ENCODE measurements at places on chromosomes 16 and 17. TPM values are rescaled to one million over a fixed set of nuclear protein-coding genes. Genes with fewer than 3 reads are reported as not detected.
A peak's percentile ranks its signal among the peaks of the same experiment; 100 is the strongest.

DNA sequence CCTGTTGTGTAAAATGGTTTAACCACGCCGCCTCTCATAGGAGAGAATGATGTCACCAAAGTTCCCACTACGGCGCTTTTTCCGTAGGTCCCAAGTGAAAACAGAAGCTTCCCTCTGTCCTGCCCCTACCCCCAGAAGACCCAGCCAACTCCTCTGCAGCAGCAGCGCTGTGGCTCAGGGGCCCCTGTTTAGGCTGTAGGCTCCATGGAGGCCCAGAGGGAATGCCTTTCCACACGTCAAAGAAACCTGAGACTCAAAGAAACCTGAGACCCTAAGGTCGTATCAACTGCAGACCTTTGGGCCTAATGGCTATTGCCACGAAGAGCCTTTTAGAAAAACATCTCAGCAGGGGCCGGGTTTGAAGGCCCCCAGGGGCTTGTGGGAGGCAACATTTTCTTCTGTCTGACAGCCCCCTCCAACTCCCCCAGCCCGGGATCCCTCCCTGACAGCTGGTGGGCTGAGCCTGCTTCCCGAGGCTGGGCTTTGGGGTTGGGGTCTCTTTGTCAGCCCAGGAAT, 43.1 kb upstream of the MEAK7 start:
- no peak overlapping the region for H3K27ac ChIP-seq
- H3K36me3 ChIP-seq, result no peaks in the 10 kb centered on the region
- H3K27me3 ChIP-seq, result no peaks in the 10 kb centered on the region
- H3K4me3 ChIP-seq, result no peak overlapping the region

- peak; percentile 57 for DNase-seq
- no peaks in the 10 kb centered on the region for H3K27me3 ChIP-seq
- H3K36me3 ChIP-seq, result peaks cover 12% of the 10 kb centered on the region
- H3K4me1 ChIP-seq, result peaks cover 16% of the 10 kb centered on the region
- no peak overlapping the region for H3K4me3 ChIP-seq
These were observed 149.6 kb downstream of the KATNIP start for GRCh38 chr16:27699540-27699939.

DNA sequence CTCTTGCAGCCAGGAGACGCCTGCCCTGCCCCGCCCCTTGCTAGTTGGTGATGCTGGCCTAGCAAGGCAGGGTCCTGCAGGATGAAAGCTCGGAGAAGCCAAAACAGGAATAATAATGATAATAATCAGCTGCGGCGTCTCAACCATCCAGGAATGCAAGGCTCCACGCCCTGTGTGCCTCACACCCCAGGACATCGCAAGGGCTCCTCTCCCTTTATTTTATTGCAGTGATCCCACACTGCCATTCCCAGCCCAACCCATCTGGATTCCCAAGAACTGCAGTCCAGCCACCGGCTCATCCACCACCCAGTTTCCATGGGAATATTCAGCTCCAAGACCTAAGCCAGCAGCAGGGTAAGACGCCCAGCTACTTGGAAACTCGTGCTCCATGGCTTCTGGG, 21.0 kb upstream of the ZNF652 start:
- no peaks in the 10 kb centered on the region for H3K36me3 ChIP-seq
- H3K4me1 ChIP-seq, result no peaks in the 10 kb centered on the region
- H3K4me3 ChIP-seq, result no peak overlapping the region
- no peak overlapping the region for H3K27ac ChIP-seq

RPH3AL gene
- 4.0 TPM for total RNA-seq

SYCE1L gene
- 3.1 TPM for total RNA-seq

DHRS7C gene
- 0.62 TPM for total RNA-seq

- no peak overlapping the region for H3K4me3 ChIP-seq
- no peak overlapping the region for H3K27ac ChIP-seq
These were observed 6.3 kb upstream of the CEP112 start for GRCh38 chr17:66198242-66198641.

GDPD3 gene
- 3.2 TPM for total RNA-seq

GRCh38 chr16:3356118-3356517, 429 bp downstream of the OR2C1 start:
- no peak for DNase-seq
- peaks cover 1% of the 10 kb centered on the region for H3K36me3 ChIP-seq
- H3K4me3 ChIP-seq, result no peak overlapping the region
- no peak overlapping the region for H3K27ac ChIP-seq

DNA sequence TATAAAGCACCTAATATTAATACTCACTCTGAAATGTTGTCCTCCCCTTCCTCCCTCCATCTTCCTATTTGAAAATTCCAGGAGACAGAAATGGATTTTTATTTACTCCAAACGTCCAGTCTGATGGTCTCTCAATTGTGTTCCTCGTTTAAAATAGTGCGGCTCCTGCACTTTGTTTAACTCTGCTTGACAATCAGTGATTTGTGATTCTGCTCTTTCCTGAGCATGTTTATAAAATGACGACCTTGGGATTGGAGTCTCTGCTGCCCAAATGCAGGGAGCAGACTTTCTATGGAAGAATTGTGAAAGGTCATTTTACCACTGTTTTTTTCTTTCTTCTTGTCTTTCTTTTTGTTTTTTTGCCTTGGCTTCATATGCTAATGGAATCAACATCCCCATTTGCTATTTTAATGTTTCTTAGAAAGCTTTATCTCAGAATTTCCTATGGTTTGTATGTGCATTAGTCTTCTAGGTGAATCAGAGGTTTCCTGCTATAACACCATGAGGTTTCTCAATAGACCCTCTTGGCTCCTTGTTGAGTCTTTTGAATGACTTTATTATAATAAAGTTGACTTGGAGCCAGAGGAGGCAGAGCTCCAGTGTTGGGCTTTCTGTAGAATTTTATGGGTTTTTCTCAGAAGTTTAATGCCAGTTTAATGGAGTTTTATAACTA, 376.5 kb downstream of the CDH11 start:
- H3K27me3 ChIP-seq, result no peaks in the 10 kb centered on the region
- H3K4me3 ChIP-seq, result no peak overlapping the region
- no peaks in the 10 kb centered on the region for H3K36me3 ChIP-seq
- H3K27ac ChIP-seq, result no peak overlapping the region

DNA sequence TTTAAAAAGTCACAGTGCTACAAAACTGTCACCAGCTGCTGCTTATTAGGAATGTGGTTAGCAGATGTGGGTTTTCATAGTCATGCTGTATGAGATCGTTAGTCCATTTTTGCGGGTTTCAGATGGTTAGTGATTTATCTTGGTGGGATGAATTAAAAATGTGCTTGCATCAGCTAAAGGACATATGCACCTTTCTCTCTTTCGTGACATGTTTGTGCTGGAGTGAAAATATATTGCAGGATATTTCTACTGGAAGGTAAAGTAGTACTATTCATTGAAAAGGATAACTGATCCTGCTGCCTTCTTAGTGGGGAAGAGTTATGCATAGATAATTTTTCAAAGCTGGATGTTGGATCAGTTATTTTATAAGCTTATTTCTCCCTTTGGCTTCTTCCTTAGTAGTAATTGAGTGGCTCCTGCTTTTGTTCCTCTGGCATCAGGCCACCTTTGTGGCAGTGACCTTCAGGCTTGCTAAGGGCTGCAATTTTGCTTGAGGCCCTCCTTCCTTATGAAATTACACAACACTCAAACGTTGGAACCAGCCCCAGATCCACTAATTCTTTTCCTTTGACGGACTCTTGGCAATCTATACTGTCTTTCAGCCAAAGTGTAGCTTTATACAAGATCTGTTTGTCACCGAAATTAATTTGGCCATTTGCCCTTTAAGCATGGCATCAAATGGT, 7.5 kb upstream of the SNTB2 start:
- H3K4me1 ChIP-seq, result peaks cover 33% of the 10 kb centered on the region
- H3K36me3 ChIP-seq, result no peaks in the 10 kb centered on the region
- no peak for DNase-seq
- H3K27me3 ChIP-seq, result no peaks in the 10 kb centered on the region
- H3K27ac ChIP-seq, result peak overlapping the region; percentile 81

GRCh38 chr16:30355954-30356308, 823 bp upstream of the CD2BP2 start:
- H3K4me3 ChIP-seq, result peak overlapping the region; percentile 91
- H3K27ac ChIP-seq, result peak overlapping the region; percentile 99
- no peak for DNase-seq
- H3K36me3 ChIP-seq, result peaks cover 21% of the 10 kb centered on the region
- H3K27me3 ChIP-seq, result no peaks in the 10 kb centered on the region

TP53TG3F gene
- not detected for total RNA-seq

DNA sequence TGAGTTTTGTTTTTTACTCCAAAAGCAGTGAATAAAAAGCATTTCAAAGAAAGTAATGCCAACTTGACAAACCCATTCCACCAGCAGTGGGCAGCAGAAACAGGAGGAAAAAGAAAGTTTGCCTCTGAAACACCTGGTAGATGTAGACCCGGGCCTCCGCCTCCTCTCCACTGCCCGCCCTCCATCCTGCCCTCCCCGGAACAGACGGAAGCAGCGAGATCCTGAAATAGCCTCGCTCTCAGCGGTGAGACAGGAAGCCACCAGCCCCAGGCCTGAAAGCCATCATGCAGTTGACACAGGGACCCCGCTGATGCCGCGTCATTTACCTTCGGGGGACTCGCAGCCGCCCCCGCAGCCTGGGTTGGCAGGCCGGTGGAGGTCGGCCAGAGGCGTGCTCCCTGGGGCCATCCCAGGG, 67.8 kb downstream of the C16orf78 start:
- no peak for DNase-seq
- H3K27ac ChIP-seq, result no peak overlapping the region
- peaks cover 3% of the 10 kb centered on the region for H3K4me1 ChIP-seq
- no peaks in the 10 kb centered on the region for H3K36me3 ChIP-seq
- peaks cover 40% of the 10 kb centered on the region for H3K27me3 ChIP-seq

DNA sequence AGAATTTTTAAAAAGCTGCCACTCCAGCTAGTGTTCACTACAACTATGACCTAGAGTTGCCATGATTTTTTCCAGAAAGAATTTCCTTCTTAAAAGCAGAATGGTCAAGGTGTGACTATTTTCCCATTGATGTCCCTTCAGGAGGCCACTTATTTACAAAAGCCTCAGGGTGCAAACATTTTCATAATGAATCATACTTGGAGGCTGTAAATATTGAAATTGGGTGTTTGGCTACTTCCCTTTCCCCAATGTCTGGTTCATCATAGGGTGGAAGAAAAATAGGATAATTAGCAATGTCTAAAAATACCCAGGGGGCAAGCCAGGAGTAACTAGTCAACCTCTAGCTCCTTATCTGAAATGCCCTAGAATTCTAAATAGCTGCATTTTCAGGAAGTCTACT, 18.8 kb downstream of the AXIN2 start:
- H3K4me1 ChIP-seq, result peaks cover 15% of the 10 kb centered on the region
- H3K27me3 ChIP-seq, result no peaks in the 10 kb centered on the region
- H3K27ac ChIP-seq, result no peak overlapping the region
- H3K4me3 ChIP-seq, result no peak overlapping the region
- no peak for DNase-seq
- H3K36me3 ChIP-seq, result peaks cover 7% of the 10 kb centered on the region

ADAP2 gene
- 1.3 TPM for total RNA-seq

TERB1 gene
- not detected for total RNA-seq

PROCA1 gene
- 2.3 TPM for total RNA-seq

SHCBP1 gene
- 6.4 TPM for total RNA-seq

PMM2 gene
- total RNA-seq, result 47.6 TPM

AOC3 gene
- 15.5 TPM for total RNA-seq

NCOR1 gene
- 115 TPM for total RNA-seq

DNA sequence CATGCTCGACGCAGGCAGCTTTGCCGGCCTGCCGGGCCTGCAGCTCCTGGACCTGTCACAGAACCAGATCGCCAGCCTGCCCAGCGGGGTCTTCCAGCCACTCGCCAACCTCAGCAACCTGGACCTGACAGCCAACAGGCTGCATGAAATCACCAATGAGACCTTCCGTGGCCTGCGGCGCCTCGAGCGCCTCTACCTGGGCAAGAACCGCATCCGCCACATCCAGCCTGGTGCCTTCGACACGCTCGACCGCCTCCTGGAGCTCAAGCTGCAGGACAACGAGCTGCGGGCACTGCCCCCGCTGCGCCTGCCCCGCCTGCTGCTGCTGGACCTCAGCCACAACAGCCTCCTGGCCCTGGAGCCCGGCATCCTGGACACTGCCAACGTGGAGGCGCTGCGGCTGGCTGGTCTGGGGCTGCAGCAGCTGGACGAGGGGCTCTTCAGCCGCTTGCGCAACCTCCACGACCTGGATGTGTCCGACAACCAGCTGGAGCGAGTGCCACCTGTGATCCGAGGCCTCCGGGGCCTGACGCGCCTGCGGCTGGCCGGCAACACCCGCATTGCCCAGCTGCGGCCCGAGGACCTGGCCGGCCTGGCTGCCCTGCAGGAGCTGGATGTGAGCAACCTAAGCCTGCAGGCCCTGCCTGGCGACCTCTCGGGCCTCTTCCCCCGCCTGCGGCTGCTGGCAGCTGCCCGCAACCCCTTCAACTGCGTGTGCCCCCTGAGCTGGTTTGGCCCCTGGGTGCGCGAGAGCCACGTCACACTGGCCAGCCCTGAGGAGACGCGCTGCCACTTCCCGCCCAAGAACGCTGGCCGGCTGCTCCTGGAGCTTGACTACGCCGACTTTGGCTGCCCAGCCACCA, 9.7 kb downstream of the VASN start:
- DNase-seq, result no peak
- peaks cover 76% of the 10 kb centered on the region for H3K4me1 ChIP-seq
- no peak overlapping the region for H3K4me3 ChIP-seq
- no peaks in the 10 kb centered on the region for H3K27me3 ChIP-seq
- H3K27ac ChIP-seq, result no peak overlapping the region

DNA sequence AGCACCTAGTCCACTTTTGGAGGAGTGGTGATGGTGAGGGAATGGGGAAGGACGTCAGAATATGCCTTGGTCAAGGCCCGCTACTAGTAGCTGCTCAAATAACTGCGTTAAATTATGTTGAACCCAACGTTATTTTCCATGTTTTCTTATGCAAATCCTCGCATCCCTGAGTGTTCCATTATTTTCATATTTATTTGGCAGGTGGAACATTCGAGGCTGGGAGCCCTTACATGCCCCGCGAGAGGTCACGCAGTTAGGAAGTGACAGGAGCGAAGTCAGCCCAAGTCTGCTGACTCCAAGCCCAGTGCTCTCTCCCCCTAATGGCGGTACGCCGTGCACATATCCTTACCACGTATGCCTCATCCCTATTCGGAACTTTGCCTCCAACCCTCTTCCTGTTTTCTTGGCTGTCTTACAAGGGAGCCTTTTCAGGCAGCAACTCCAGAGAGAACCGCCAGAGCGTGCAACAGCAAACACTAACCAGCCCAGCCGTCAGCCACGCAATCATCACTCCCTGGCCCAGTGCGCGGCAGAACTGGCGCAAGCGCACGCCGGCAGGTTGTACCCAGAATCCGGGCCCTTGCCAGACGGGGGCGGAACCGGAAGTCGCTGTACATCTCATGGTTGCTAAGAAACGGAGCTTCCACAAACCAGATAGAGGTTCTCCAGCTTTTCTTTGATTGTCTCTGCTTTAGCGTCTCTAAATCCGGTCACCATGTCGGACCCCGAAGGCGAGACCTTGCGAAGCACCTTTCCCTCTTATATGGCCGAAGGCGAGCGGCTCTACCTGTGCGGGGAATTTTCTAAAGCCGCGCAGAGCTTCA, at the start of gene ODAD4:
ODAD4 (plus strand) TSS at position 609 of the 824 bp plus-strand sequence; CDS start at position 716, 107 bp downstream.
- no peaks in the 10 kb centered on the region for H3K27me3 ChIP-seq
- peak within 1 kb of the TSS; percentile 97 for H3K27ac ChIP-seq
- H3K4me1 ChIP-seq, result peaks cover 23% of the 10 kb centered on the region
- H3K4me3 ChIP-seq, result peak within 1 kb of the TSS; percentile 88
